Ovary (tissue), 10 donors: ENCODE measurements at places on chromosomes 1 and 21. TPM values are rescaled to one million over a fixed set of nuclear protein-coding genes. Genes with fewer than 3 reads are reported as not detected.

DNA sequence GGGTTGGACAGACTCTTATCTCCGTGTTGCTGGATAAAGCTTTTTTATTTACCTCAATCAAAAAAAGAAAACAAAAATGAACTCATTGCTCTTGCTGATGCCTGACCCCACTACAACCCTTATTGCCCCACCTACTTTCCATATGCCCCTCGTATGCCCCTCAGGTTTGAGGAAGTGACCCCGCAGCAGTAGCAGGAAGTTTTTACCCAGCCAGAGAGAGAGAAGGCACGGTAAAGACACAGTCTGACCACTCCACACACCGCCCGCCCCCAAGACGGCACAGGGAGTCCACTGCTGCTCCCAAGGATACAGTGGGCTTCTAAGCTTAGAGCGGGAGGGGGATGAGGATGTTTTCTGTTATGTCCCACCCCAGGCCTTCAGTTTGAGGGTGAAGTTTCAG lies 9.8 kb downstream of the PLEKHO1 start:
- peak; percentile 67 for DNase-seq

- DNase-seq = no peak
Observed at GRCh38 chr1:227343727-227344551, 25.6 kb upstream of the CDC42BPA start.

GRCh38 chr1:45205011-45205909 lies 1.1 kb downstream of the ZSWIM5 start:
- peak; percentile 72 for DNase-seq

DNA sequence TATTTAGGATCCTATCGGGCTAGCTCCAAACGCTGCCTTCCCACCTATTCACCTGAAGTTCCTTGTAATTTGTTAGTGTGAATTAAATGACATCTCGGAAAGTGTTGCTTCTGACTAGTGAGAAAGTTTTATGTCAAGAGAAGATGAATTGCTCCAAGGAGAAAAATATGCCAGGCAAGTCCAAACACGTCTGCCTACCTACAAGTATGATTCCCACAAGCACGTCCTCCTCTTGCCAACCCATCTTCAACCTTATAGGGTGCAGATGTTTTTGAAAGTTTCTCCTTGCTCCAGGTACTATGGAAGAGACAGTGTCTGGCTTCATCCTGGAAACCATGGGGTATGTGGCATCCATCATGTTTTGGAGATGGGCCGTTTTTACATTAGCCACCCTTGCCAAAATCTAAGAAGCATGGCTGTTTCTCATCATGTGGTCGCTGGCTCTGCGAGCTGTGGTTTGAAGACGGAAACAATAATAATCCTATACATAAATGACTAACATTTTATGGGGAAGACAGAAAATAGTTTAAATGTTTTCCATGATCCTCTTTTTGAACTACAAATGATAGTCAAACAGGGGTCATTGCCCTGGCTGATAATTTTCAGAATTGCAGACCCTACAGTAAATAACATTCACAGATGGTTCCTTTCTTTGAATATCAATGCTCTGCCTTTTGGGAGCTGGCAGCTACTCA lies 505.8 kb downstream of the SMYD3 start:
- DNase-seq = no peak

DNA sequence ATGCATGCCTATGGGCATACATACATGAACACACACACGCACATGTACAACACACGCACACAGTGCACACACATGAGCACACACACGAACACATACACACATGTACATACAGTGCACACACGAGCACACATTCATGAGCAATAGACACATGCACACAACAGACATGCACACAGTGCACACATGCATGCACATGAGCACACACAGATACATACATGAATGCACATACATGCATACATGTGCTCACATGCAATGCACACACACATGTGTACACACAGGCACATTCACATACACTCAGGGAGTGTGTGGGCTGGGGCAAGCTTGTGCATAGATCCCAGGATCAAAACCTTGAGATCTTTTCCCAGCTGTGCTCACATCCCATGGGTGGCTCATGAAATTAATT lies 18.9 kb downstream of the CRYAA start:
- no peak for DNase-seq

DNA sequence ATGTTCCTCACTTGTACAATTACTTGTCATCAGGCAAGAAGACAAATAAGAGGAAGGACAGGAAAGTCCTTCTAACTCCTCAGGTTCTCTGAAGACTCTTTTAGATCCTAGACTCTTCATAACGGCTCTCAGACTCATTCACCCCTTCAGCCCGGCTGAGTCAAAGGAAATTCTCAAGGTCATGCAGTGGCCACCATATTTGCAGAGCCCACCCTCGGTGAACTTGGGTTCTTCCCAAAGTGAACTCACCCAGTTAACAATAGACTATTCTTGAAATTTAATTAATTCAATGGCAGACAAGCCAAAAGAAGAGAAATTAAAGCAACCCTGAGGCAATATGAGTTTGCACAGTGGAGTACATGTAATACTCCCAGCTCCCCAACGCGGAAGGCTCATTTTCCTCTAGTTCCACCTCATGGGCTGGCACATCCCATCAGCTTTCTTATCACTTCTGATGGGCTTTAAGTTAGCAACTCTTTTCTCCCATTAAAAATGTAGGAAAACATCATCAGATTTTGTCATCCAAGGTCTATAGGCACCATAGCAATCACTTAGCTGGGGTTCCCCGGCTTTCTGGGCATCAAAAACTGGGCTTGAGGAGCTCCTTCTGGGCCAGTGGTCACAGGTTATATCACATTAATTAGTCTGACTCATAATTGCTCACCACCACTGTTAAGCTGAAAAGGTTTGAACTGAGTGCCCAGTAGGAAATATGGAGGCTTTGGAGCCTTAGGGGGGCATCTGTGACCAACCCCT lies 27.8 kb upstream of the TIAM1 start:
- no peak for DNase-seq

GRCh38 chr1:243438146-243438545 lies 182.3 kb downstream of the SDCCAG8 start:
- no peak for DNase-seq

The MIXL1 gene
- total RNA-seq = 0.78 TPM

GRCh38 chr1:15465674-15466073 lies 9.1 kb downstream of the CELA2A start:
- no peak for DNase-seq

DNA sequence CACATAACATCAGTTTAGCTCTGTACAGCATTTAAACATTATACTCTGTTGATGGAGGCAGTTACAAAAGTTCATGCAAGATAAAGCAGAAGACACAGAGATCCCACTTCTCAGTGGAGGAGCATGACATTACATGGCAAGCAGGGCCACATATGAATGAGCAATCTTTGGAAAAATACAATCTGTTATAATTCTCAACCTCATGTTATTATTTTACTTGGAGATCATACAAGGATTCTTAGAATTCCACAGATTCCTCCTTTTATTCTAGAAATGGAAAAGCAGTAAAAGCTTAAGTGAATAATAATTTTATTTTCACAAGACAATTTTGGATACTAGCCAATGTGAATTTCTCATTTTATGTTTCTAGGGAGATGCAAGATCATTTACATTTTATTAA lies 66.6 kb downstream of the IFI44 start:
- DNase-seq = no peak

The MFAP2 gene
- 83.6 TPM for total RNA-seq

The S100A1 gene
- 77.2 TPM for total RNA-seq

GRCh38 chr1:92482665-92483609 lies 3.8 kb downstream of the GFI1 start:
- DNase-seq = no peak

The CENPF gene
- 2.0 TPM for total RNA-seq

DNA sequence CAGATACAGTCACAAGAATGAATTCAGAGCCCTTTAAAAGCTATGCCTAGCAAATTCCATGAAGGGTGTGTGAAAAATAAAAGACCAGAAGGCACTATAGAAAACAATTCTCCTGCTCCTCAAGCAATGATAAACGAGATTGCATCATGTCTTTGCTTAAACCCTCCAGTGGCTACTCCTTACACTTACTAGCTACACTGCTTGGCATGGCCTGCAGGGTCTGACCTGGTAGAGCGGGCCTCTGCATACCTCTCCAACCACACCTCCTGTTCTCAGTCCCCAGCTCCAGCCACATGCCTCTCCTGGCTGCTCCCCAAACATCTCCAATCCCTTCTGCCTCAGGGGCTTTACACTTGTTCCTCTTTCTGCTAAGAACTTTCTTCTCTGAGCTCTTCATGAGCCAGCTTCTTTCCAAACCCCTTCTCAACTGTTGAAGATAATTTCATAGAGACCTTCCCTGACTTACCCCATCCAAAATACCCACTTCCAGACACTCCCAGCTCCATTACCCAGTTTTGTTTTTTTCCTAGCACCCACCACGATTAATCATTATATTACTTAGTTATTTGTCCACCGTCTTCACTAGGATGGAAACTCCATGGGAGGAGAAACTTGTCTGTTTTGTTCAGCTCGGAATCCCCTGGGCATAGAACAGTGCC lies 11.2 kb upstream of the CREG1 start:
- no peak for DNase-seq

DNA sequence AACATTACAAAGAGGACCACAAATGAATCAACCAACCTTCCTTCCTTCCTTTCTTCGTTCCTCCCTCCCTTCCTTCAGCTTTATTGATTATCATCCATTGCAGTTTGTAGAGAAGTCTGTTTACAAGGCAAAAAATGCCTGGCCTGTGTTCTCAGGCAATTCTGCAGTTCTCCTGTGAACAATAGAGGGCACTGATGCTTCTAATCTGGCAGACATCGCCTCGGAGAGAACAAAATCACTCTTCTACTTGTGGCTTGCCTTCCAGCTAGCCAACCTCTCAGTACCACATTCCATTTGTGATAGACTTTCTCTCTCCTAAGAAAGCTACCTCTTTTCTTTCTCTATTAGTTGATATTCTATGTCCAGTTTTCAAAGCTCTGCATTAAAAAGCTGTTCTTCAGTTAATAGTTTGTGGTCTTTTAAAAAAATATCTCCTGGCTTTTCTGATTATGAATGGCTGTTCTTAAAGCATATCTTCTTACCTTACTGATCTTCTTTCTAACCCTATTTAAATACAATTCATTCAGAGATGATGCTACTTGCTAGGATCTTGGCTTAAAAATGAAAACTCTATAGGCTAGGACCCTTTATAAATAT lies 26.9 kb upstream of the ESRRG start:
- DNase-seq = no peak

DNA sequence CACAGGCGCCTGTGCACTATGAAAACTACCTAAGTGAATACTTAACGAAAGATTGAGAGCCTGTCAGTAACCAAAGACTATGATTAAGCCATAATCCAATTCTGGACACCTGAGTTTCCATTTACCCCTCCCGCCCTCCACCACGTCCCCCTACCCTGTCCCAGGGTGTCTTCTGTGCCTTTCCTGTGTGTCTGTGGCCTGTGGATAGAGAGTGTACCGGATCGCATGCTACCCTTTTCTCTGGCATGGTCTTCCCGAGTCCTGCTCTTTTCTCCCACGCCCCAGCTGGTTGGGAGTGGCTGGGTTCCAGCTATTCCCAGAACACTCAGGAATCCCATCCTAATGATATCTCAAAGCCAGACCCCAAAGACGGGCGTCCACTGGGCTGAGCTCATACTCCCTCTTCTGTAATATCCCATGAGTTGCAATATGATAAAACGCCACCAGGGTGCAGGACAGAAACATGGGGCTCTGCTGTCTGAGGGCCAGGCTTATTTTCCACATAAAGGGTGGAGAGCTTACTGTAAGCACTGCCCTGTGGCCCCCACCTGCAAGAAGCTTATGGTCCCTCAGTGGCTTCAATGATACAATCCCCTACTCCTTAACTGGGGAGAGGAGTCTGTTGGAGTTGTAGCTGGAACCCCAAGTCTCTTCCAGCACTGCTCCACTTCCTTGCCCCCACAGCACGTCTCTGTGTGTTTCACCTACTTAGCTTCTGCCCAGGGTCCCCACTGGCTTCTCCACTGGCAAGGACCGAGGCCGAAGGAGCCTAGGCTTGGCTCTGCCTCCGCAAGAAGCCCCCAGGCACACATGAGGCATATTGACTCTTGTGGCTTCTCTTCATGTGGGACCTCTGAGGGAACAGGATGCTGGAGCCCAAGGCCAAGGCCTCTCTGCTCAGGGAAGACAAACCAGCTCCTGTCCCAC lies 17.6 kb upstream of the ALX3 start:
- no peak for DNase-seq

- DNase-seq = no peak
Observed at GRCh38 chr1:51044834-51045233, 57.2 kb upstream of the C1orf185 start.

DNA sequence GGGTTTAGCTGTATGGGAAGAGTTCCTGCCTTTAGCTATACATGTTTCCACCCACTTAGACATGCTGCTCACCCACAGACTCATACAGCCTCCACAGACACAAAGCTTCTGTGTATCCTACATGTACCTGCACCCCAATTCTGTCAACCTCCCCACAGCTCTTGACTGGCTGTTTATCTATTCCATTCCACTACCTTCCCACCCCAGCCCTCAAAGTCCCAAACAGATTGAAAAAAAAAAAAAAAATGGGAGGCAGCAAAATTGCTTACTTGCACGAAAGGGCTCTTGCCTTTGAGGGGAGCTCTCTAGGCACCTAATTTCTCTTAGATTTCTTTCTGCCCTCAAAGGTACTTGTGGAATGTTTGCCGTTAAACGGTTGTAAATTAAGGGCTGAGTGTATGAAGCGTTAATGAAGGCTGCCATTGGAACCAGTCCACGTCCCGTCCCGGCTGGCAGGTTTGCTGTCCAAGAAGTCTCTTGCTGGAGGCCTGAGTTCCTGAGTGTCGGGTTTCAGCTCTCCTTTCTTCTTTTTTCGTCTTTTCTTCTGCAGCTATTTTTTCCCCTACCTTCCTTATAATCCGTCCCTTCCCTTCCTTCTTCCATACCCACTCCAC lies 43.6 kb downstream of the PBX1 start:
- DNase-seq = peak; percentile 77

The HAPLN2 gene
- 1.2 TPM for total RNA-seq

The FCRL1 gene
- not detected for total RNA-seq

The DIRAS3 gene
- 74.8 TPM for total RNA-seq

DNA sequence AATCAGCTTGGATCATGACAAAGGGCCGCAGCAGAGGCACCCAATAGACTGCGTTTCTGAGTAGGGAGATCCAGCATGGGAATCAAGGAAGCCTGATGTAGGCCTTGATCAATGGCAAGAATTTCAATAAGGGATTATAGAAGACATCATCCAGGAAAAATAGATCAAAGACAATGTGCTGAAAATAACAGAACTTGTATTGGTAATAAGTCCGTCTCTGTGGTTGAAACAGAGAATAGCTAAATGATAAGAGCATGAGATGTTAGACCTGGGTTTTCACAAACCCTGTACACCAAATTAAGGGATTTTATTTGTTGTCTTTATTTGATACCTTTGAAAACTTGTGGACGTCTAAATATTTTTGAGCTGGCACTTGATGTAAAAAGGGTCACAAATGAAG lies 228.0 kb upstream of the SGIP1 start:
- DNase-seq = no peak

GRCh38 chr21:22575165-22575584 lies 1577.0 kb downstream of the NCAM2 start:
- DNase-seq = no peak

- DNase-seq = no peak
Observed at GRCh38 chr1:117753652-117754051, 147.8 kb downstream of the TENT5C start.

The NPHS2 gene
- total RNA-seq = not detected

The DLGAP3 gene
- 0.50 TPM for total RNA-seq

The VSIG8 gene
- 0.20 TPM for total RNA-seq

The NHLH1 gene
- not detected for total RNA-seq
